Right lobe of liver (tissue), 6 donors: ENCODE measurements at places on chromosomes 16 and 17.

- DNase-seq: no peak
Measured at GRCh38 chr16:89097392-89097772, 3.7 kb downstream of the ACSF3 start.

GRCh38 chr16:88539652-88540345 lies 30.4 kb upstream of the ZC3H18 start:
- no peak for DNase-seq

GRCh38 chr16:17312094-17312710 lies 158.6 kb downstream of the XYLT1 start:
- DNase-seq: no peak

- DNase-seq: no peak
Measured at GRCh38 chr16:87628940-87629339, 26.6 kb downstream of the JPH3 start.

- no peak for DNase-seq
Measured at GRCh38 chr16:54585094-54585997, 298.8 kb upstream of the IRX3 start.

- no peak for DNase-seq
Measured at GRCh38 chr17:72104164-72104862, 16.5 kb upstream of the SOX9 start.

- DNase-seq: no peak
Measured at GRCh38 chr17:38861399-38861843, 7.9 kb upstream of the RPL23 start.

DNA sequence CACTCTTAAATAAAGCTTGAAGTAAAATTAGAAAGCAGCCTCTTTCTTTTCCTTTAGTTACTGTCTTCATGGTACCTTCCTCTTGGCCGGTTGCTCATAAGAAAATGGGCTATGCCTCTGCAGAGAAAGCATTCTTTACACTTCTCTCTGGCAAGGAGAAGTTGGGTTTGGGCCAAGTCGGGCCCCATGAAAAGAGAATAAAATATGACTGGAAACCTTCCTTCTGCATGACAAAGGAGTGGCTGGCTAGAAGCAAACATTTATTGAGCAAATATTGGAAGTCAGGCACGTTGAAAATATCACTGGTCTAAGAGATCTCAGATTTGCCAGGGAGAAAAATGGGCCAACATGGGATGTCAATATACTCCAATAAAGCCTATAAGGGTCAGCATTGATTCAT lies 126.1 kb downstream of the CA10 start:
- DNase-seq: no peak
